Retinal pigment epithelial cell (primary cell): ENCODE measurements at places on chromosomes 1 and 21.

DNA sequence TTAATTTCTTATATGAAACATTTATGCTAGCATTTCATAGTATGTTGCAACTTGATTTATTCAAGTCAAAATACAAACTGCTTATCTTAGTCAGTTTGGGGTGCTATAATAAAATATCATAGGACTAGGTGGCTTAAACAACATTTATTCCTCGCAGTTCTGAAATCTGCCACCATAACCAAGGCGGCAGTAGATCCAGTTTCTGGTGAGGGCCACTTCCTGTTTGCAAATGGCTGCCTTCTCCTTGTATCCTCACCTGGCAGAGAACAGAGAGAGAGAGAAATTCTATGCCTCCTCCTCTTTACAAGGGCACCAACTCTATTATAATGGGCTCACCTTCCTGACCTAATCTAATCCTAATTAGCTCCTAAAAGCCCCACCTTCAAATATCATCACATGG, 76.1 kb upstream of the RGS2 start:
- DNase-seq, result no peak

- DNase-seq, result no peak
Observed at GRCh38 chr1:179510038-179510437, 65.7 kb downstream of the NPHS2 start.

DNA sequence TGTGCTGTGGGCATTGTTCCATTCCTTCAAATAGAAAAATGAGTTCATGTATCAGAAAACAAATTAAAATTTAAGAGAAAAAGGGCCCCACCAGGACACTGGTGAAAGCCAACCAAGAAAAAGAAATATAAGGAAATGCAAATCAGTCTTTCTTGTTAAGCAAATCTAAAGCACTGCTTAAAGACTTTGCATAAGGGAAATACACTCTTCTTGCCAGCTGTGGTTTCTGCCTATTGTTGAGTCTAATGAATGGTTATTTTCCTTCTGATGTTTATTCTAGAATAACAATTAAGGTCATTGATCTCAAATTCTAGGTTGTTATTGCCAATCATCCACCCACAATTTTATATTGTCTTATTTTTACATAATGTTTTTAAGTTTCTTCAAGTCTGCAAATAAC, 158.6 kb upstream of the SNX7 start:
- DNase-seq, result no peak

DNA sequence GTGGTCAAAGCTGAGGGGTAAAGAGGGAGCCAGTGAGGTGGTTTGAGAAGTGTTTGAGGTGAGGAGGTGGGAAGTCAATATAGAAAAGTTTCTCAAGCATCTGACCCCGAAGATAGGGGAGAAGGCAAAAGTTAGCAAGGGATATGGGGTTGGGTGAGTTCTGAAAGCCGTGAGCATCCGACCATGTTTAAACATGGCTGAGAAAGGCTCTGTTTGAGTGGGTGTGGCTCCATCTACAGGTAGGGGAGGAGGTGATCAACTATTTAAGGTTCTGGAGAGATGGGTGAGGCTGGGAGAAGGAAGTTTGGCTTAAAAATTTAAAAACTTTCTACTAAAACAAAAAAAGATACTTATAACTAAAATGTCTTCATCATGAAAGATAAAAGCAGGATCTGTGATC, 273.8 kb downstream of the KCNJ6 start:
- DNase-seq, result no peak

DNA sequence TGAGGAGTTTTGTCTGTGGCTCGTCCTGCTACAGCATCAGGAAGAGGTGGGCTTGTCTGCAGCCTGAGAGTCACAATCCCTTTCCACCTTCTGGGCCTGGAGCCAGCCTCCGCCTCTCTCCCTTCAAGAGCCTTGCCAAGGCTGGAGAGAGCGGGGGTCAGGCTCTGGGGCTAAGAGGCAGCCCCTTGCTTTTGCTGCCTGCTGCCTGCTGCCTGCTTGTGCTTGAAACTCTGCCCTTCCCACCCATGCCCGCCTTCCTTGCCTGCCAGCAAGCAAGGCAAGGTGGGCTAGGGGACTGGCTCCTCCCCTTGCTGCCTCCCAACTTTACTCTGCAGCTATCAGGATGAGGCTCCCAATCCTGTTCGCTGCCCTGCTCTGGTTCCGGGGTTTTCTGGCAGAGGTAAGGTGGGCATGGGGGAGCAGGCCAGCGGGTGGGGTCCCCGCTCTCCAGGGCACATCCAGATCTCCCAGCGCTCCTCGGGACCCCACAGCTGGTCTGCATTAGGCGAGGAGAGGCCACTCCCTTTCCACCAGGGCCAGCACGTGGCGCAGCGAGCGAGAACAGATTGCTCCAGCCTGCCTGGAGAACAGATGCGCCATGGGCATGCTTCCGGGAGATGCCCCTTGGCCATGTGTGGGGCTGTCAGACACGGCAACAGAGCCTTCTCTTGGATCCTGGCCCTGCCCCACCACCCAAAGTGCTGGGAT, 7.5 kb upstream of the PTPN7 start:
- DNase-seq, result no peak

DNA sequence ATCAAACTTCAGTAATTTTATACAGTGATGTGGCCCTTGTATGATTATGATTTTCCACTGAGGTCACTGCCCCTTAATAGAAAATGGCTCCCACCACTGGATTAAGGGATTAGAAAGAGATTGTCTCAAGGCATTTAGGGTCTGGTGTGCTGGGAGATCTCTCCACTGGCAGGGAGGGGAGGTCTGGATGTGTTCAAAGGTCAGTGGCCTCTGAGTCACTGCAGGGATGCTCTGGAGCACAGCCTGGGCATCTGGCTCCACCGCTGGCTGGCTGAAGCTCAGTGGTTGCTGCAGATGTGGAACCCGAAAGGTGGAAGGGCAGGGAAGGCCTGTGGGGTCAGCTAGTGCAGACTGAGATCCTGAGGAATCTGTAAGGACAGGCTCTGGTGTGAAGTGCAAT, 18.3 kb upstream of the CHI3L1 start:
- DNase-seq, result no peak

DNA sequence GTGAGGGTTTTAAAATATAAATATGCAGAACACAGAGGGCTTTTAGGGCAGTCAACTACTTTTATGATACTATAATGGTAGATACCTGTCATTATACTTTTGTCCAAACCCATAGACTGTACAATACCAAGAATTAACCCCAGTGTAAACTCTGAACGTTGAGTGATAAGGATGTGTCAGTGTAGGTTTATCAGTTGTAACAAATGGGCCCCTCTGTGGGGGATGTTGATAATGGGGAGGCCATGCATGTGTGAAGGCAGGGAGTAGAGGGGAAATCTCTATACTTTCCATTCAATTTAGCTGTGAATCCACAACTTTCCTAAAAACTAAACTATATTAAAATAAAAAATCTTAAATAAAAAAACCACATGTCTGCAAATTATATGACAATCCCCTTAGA, 193.5 kb upstream of the CAMK1G start:
- DNase-seq, result no peak

DNA sequence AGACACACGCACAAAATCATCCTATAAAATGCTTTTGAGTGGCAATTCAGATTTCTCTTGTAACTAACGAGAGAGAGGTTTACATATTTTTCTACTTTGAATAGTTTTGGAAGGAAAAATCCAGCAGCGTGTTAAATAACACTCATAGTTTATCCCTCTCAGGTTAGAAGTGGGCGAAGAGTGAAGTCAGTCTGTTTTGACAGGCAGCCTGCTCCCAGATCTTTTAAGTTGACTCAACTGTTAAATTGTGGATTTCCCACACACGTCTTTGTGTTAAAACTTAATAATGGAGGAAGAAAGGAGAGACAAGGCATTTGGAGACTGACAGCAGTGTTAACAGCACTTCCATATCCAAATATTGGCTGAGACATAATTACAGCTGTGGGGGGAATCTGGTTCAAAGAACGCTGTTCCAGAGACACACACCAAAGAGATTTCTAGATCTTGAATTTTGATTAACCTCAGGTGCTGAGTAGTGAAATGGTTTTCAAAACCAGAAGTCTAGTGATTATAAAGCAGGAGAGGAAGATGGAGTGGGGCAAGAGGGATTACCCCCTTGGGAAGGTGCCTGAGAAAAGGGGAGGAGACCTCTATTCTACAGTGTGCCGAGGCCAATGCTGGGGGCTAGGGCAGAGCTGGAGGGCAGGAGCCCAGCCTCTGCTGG, 2.7 kb downstream of the MAPKAPK2 start:
- no peak for DNase-seq

DNA sequence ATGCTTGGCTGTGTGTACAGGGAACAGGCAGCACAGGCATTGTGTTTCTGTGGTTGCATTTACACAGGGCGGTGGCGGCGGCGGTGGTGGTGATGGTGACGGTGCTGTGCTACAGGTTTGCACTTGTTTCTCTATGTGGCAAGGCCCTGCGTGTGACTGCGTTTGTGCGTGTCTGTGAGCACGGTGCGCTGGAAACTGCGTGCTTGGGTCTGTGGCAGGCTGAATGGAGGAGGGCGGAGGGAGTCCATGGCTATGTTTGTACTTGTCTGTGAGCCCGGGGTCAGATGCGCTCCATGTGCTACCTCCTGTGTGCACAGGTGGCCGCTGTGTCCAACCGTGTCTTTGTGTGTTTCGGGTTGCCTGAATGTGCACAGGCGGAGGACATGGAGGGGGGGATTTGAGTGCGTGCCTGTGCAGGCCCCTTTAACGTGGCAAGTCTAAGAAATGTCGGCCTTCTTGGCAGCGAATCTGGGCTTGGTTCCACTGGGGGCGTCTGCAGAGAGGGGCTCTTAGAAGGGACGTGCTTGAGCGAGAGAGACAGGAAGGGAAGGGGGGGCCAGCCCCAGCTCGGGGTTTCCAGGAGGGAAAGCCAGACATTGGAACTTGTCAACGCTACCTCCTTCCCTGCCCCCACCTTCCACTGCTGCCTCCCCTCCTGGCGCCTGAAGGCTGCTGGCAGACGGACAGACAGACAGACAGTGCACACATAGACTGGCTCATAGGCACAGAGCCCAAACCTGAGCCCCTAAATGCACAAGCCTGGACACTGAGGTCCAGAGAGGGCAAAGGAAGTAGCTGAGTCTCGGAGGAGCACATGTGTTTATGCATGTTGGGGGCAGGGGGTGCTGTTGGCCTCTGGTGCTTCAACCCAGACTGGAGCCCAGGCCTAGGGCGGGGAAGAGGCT, 32.7 kb upstream of the WASF2 start:
- no peak for DNase-seq

- DNase-seq, result no peak
Observed at GRCh38 chr1:6005276-6005917, 13.2 kb upstream of the NPHP4 start.

DNA sequence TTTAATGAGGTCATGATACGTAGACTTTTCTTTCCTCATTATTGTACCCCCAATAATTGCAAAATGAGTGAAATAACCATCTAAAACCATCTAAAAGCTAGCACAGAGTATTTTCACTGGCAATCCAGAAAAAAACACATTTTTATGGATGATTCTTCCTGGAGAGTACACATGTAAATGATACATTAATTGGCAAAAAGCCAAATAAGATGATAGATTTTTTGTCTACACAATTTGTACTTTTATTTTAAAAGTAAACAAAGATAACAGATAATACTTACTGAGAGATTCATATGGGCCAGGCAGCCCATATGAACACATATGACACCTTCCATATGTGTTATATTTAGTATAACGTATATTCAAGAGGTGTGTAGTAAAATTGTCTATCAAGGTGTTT, 2.5 kb upstream of the KRTAP19-7 start:
- no peak for DNase-seq

DNA sequence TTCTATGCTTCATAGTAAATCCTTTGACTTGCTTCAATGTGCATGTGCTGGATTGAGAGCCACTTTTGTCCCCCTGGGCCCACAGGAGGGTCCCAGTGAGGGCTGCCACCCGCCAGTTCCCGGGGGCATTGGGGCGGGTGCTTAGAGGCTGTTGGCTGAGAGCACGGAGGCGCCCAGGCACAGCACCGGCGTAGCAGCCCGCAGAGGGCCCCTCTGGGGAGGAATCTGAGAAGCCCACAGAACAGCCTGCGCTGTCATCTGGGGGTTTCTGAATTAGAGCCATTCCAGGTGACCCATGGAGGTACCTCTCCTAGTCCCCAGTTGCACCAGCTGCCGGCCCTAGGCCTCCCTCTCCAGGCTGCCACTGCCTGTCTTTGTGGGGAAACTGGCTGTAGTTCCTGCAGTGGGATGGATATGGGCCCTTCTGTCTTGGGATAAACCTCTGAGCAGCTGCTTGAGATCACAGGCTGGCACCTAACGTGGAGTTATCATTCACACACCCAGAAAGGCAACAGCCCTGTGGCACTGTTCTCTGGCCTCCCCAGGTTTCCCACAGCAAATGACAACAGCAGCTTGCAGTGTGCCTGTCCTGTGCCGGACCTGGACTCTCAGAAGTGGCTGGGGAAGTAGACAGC, 39.5 kb downstream of the TMEM51 start:
- DNase-seq, result no peak

- no peak for DNase-seq
Observed at GRCh38 chr21:28427394-28428022, 565.2 kb downstream of the LTN1 start.

- no peak for DNase-seq
Observed at GRCh38 chr1:152673016-152673415, 2.1 kb upstream of the LCE2C start.

GRCh38 chr1:163104385-163105099, 35.4 kb downstream of the RGS4 start:
- DNase-seq, result no peak

GRCh38 chr1:228321435-228321834, 85.2 kb downstream of the TRIM11 start:
- no peak for DNase-seq

DNA sequence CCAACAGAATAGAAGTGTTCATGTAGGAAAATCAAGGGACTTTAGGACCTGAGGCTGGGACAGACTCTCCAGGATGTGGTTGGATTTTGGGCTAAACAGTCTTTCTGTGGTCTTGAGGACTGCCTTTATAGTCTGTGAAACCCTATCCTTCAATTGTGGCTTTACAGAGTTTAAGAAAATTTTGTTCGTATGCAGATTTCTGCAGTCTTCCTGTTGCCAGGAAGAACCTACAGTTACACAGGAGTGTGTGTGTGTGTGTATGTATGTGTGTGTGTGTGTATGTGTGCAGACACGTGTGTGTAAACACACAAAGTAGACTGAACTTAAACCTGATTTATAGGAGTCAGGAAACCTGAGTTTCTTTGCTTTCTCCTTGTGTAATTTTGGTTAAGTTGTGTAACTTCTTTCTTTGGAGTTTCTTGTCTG, 22.8 kb downstream of the NEK7 start:
- DNase-seq, result no peak

DNA sequence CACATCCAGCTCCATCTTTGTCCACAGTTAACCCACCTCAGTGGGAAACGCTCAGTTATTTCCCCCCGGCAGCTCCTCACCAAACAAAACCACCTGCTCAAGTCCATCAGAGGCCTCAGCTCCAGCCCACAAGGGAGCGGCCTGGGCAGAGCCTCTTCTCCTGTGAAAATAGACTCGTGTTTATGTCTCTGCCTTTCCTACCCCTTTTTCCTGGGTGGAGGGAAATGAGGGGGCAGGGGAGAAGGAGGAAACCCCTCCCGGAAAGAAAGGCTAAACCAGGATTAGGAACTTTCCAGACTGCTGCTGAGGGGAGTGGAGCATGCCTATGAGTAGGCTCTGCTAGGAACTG, 81.6 kb downstream of the PAX7 start:
- DNase-seq, result no peak
